ENCODE measurements at places on chromosomes 12 and 14.

DNA sequence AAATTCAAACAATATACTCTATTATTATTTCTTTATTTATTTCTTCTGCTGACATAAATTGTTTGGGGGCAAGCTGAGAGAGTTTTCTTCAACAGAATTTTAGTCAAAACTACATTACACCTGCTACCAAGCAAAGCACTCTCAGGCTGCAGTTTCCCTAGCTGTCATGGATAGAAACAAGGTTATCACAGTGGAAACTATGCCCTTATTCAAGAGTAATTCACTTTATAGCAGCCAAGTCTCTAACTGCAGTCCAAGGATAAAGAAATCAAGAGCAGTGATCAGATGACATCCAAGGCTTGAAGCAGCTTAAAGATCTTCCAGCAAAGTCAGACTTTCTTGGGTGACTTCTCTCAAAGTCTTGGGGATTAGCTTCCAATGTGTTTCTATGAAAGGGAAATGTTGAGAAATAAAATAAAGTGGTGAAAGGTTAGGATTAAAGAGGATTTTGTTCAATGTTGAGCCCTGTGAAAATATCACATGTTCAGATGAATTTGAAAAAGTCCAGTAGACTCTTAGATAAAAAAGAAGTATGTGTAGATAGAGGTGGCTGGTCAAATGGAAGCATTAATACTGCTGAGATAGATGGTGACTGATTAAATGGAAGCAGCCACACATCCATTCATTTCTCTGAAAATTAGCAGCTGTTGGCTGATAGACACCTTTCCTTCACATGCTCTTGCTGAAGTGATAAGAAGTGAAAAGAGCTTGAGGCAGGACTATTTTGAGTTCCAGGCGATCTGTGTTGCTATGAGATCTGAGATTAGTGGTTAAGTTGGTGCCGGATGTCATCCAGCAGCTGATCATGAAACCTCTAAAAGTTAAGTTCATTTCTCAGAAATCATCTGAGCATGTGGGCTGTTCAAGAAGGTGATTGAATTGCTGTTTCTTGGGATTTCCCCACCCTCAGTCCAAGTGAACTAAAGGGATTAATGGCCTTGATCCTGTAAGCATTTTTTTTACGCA is 257.8 kb upstream of the BTG1 start:
- DNase-seq: no peak

DNA sequence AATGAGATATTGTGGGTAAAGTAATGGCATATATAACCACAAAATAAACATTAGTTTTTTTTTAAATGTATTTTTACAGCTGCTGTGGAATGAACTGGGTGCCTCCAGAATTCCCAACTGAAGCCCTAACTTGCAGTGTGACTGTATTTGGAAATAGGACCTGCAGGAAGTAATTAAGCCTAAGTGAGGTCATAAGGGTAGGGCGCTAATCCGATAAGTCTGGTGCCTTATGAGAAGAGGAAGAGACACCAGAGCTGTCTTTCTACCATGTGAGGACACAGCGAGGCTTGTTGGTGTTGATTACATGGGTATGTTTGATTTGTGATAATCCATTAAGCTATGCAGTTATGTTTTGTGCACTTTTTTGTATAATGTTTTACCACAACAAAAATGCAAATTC is 136.8 kb downstream of the TPH2 start:
- DNase-seq: no peak

GRCh38 chr12:81450920-81451739 is 308.0 kb downstream of the PPFIA2 start:
- peak; percentile 15 for DNase-seq

DNA sequence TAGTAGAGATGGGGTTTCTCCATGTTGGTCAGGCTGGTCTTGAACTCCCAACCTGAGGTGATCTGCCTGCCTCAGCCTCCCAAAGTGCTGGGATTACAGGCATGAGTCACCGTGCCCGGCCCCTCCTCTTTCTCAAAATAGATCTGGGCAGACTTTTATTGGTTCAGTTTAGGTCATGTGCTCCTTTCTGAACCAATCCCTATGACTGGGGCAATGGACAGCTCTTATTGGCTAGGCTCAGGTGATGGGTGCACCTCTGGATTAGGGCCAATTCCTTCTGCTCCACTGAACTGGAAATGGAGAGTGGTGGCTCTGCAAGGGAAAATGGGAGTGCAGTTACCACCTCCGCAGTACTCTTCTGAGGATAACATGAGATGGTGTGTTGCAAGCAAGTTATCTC is 6.2 kb upstream of the ATP6V0A2 start:
- DNase-seq: no peak

DNA sequence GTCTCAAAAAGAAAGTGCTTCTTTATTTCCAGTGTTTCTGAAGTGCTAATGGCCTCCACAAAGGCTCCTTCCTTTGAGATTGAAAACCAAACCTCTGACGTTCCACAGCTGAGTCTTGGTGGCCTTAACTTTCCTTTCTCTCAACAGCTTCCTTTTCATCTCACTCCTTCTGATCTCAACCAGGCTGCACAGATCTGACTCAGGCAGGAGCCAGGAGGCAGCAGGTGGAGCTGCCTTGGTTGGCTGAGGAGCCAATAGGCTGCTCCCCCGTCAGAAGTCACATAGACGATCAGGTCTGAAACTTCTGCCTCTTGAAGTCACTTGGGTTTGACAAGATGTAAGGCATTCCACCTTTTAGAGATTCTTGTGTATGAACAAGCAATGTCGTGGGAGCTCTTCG is 9.1 kb upstream of the KCNA5 start:
- no peak for DNase-seq

DNA sequence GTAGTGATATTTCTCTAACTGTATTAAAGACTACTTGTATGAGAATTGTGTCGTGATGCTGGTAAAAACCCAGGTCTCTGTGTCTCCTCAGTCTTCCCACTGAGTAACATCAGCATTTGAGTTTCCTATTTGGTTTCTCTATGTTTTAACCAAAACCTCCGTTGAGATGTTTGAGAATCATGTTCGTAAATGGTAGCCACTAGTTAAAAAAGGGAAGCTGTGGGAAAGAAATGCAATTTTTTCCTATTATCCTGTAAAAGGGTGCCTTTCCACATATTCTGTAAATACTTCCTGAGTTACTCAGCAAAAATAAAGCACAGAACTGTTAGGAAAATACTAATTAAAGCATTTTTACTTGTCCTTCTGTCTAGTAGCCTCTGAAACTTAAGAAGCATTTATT is 7.0 kb downstream of the CLEC1B start:
- DNase-seq: no peak

- DNase-seq: no peak
These were observed 1.0 kb downstream of the MPHOSPH9 start for GRCh38 chr12:123231931-123232330.

GRCh38 chr12:52929538-52929937 is 19.4 kb upstream of the KRT18 start:
- DNase-seq: no peak
